ENCODE measurements at places on chromosomes 16 and 17. TPM values are rescaled to one million over a fixed set of nuclear protein-coding genes. Genes with fewer than 3 reads are reported as not detected.

- DNase-seq: no peak
These were observed 1.2 kb downstream of the CCDC78 start for GRCh38 chr16:725041-725376.

DNA sequence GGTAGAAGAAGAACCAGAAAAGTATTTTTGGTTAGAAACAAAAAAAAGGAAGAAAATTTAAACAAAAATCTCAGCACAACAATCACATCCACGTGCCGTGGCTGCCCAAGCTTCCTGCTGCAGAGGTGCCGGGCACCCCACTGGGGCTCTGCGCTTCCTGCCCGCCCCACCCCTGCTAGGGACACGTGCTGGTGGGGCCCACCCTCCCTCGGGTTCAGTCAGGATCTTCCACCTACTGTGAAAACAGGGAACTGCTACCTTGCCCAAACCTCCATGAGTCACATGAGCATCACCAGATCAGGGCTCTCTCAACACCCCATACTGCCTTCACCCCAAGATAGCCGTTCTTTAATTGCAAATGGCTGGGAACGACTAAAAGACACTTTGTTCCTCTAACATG is 24.4 kb upstream of the CYTH1 start:
- no peak for DNase-seq

DNA sequence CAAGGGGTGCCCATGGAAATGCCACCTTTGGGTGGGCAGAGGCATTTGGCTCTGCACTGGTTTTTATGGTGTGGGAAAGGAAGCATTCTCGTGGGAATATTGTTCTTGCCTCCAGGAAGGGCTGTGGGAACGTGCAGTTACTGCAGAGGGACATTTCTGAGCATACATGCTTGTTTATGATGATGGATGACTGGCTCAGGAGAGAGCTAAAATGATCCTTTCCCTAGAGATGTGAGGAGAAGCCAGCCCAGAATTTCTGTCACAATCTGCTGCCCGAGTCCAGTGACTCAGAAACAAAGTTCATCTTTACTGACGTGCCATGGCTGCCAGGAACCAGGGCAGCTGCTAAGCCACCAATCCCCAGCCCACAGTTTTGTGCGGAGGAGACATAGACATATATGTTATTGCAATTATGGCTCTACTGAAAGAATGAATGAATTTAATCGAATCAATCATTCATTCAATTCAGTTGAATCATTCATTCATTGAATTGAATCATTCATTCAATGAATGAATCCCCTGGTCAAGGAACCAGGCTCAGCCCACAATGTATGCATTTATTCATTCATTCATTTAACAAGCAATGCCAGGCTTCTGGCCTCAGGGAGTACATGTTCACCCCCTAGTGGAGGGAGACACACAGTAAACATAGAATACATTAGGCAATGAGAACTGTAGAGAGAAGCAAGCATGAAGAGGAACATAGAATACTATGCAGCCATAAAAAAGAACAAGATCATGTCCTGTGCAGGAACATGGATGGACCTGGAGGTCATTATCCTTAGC is 414.4 kb upstream of the HSBP1 start:
- no peak for DNase-seq

- DNase-seq: no peak
These were observed 69.1 kb downstream of the RPTOR start for GRCh38 chr17:80613732-80614071.

GRCh38 chr17:43940630-43941029 is 1.6 kb downstream of the PPY start:
- DNase-seq: no peak

GRCh38 chr16:85491798-85492294 is 121.3 kb upstream of the GSE1 start:
- peak; percentile 86 for DNase-seq

CYB5D1 gene
- 11.8 TPM for total RNA-seq
